ENCODE measurements at places on chromosomes 16 and 17. TPM values are rescaled to one million over a fixed set of nuclear protein-coding genes. Genes with fewer than 3 reads are reported as not detected.

The ITGAL gene
- total RNA-seq, result not detected

The C17orf113 gene
- 0.81 TPM for total RNA-seq

The KRTAP4-9 gene
- total RNA-seq, result not detected

The CDRT4 gene
- total RNA-seq, result 19.6 TPM

Measured in MCF 10A (cell line).